Lung (tissue), 17 donors: ENCODE measurements at places on chromosomes 7 and 10. TPM values are rescaled to one million over a fixed set of nuclear protein-coding genes. Genes with fewer than 3 reads are reported as not detected.

ZNF425 gene
- 2.8 TPM for total RNA-seq

NKX1-2 gene
- total RNA-seq: not detected

LLCFC1 gene
- not detected for total RNA-seq

PNLIPRP3 gene
- not detected for total RNA-seq

BLVRA gene
- 92.2 TPM for total RNA-seq

TMEM72 gene
- 0.11 TPM for total RNA-seq

ADIRF gene
- 171 TPM for total RNA-seq

PLA2G12B gene
- 0.68 TPM for total RNA-seq

MCM10 gene
- total RNA-seq: 1.8 TPM

FAM131B gene
- 0.80 TPM for total RNA-seq

ANKRD26 gene
- 23.5 TPM for total RNA-seq

GRCh38 chr7:133958822-133959221, 168.3 kb upstream of the LRGUK start:
- no peak for DNase-seq

- peak; percentile 93 for DNase-seq
These were observed 177.6 kb downstream of the GNAI1 start for GRCh38 chr7:80312139-80312661.

DNA sequence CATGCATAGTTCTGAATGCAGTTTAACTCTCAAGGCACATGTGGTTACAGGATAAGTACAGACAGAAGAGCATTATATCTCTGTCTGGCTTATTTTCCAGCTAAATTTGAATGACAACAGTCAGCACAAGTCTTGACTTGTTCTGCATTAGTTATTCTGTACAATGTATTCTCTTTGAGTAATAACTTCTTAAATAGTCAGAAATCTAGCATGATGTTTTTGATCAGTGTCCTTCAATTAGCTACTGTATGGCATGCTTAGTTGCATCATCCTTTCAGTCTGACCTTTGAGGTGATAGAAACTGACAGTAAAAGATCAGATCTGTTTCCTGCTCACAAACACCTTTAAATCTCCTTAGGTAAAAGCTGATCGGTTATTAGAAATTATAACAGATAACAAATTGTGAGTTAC, 118.1 kb downstream of the ARL4A start:
- no peak for DNase-seq

GRCh38 chr7:14551310-14551709, 351.2 kb downstream of the DGKB start:
- no peak for DNase-seq

GRCh38 chr7:43044511-43044910, 67.9 kb upstream of the HECW1 start:
- no peak for DNase-seq

- DNase-seq: peak; percentile 24
These were observed 503.9 kb upstream of the IGFBP3 start for GRCh38 chr7:46424934-46425333.

GRCh38 chr7:107686816-107687387, 26.3 kb downstream of the SLC26A4 start:
- DNase-seq: no peak

DNA sequence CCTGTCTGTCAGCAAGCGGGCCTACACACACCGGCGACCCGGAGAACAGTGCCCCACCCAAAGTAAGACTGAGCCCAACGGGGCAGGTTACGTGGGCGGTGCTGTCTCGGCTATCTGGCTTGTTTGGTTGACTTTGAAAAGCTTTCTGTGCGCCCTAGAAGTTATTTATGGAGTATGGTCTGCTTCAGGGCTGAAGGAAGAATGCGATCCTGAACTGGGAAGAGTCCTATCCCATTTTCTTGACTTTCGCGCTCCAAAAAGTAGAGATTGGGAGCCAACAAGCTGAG, 1.5 kb downstream of the INA start:
- no peak for DNase-seq

DNA sequence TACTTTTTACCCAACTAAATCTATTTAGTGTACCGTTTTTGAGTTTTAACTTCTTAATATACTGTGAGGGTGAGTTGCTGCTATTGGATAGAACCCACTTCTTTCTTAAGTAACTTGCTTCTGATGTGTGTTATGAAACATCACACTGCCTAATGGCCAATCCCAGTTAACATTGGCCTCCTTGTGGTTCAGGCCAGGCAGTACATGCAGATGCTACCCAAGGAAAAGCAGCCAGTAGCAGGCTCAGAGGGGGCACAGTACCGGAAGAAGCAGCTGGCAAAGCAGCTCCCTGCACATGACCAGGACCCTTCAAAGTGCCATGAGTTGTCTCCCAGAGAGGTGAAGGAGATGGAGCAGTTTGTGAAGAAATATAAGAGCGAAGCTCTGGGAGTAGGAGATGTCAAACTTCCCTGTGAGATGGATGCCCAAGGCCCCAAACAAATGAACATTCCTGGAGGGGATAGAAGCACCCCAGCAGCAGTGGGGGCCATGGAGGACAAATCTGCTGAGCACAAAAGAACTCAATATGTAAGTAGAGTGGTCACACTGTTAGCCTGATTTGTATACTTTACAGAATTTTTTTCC, 39.7 kb downstream of the TES start:
- DNase-seq: peak; percentile 29

- peak; percentile 61 for DNase-seq
These were observed 818.6 kb downstream of the GRID1 start for GRCh38 chr10:85548034-85548433.

DNA sequence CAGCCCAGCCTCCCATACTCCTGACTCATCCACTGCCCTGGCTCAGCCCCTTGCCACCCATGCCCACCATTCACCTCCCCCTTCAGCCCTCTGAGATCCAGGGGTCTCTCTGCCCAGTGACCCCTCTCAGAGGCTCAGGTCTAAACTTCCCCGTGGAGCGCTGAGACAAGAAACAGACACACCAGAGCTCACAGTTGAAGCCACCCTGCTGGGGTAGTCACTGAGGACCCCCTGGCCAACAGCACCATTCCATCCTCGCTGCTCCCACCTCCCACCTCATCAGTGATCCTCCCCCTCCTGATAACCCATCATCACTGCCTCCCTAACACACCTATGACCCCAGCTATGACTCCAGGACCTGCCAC, 100.7 kb downstream of the GRID1 start:
- no peak for DNase-seq

GRCh38 chr10:100347568-100348195, 649 bp downstream of the SCD start:
- DNase-seq: peak; percentile 41

- DNase-seq: no peak
These were observed 13.5 kb downstream of the ECHDC3 start for GRCh38 chr10:11755512-11756263.

DNA sequence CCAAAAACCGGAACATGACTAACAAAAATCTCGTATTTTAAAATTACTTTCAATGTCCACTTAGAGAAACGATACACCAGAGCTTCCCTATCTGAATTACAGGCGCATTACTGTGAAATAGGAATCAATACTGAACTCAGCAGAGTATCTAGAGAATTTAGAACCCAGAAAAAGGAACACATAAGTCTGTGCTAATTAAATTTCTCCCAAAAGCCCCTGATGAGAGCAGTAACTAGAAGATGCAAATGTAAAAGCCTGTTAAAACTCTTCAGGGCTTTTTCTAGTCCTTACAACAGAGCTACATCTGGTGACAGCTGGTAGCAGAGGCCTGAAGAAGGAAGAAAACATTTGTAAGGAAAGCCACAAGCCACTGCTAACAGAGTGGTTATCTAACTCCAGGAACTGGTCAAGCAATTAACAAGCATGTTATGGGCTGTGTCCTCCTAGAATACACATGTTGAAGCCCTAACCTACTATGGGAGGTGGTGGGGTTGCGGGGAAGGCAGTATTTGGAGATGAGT, 24.2 kb downstream of the ITIH5 start:
- DNase-seq: no peak

- no peak for DNase-seq
These were observed 6.5 kb upstream of the WASL start for GRCh38 chr7:123755338-123755737.

GRCh38 chr10:119805702-119806230, 66.9 kb downstream of the MCMBP start:
- DNase-seq: no peak

DNA sequence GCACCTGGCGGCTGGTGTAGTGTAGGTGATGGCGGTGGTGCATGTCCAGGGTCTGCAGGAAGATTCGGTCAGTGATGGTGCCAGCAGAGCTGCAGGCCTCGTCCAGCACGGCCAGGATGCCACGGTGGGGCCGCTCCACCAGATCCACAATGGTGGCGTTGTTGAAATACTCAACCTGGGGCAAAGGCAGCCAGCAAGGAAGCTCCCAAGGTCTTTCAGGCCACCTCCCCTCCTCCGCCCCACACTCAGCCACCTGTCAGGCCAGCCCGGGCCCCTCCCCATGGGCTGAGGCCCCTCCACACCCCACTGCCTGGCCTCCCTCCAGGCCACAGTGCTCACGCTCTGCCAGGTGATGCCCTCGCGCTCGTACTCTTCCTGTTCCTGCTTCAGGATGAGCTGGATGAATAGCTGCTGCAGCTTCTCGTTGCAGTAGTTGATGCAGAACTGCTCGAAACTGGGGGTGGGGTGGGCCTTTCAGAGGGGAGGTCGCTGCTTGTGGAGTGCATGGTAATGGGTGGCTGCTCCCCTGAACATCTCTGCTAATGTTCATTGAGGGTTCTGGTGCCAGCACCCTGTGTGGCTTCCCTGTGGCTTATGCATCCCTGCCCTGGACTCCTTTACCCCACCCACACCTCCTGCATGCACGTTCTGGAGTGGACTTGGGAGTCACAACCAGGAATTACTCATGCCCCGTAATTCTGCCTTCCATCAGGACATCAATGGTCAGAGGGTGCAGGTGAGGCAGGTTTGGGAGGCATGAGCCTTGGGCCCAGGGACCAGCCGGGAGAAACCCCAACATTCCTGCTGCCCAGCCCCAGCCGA, 8.9 kb downstream of the MYO1G start:
- no peak for DNase-seq

DNA sequence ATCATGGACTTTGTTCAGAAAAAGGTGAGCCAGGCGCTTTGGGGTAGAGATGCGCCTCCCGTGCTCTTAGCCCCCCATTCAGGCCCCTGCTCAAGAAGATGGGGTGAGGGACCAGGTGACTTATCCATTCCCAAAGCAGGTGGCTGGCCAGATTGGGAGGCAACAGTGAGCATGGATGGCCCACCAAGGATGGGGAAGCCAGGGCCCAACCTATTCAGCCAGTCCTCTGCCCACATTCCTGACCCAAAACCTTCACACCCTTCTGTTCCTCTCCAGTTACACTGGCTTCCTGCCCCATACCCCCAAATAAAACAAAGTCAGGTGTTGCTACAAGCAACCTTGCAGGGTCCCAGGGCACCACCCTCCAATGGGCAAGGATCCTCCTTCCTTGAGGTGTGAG, 44.4 kb downstream of the TSPAN15 start:
- DNase-seq: peak; percentile 4

- DNase-seq: peak; percentile 9
These were observed 44.9 kb downstream of the TLL2 start for GRCh38 chr10:96468845-96469244.

GRCh38 chr10:19518632-19519031, 297.6 kb upstream of the PLXDC2 start:
- no peak for DNase-seq

DNA sequence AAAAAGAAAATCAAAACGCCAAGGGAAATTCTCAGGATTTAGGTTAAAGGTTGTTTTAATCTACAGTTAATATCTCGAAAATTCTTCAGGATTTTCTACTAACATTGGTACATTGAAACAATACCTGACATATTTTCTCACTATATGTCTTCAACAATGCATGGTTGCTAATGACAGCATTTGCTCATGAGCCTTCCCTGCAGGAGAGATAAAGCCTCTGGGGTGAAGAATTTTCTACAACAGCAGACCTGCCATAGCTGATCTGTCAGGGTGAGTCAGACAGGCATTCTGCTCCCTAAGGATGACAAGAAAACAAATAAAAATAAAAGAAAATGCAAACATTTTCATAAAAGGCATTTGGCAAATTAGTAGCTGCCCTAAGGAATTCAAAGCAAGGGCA, 11.7 kb upstream of the GPR37 start:
- DNase-seq: no peak

GRCh38 chr7:132464740-132465139, 111.5 kb downstream of the PLXNA4 start:
- no peak for DNase-seq

GRCh38 chr7:158312789-158313188, 274.8 kb downstream of the PTPRN2 start:
- DNase-seq: no peak

GRCh38 chr7:25031007-25031406, 51.0 kb upstream of the OSBPL3 start:
- DNase-seq: no peak

GRCh38 chr10:87092861-87093631, 1.6 kb downstream of the GLUD1 start:
- DNase-seq: peak; percentile 66

DNA sequence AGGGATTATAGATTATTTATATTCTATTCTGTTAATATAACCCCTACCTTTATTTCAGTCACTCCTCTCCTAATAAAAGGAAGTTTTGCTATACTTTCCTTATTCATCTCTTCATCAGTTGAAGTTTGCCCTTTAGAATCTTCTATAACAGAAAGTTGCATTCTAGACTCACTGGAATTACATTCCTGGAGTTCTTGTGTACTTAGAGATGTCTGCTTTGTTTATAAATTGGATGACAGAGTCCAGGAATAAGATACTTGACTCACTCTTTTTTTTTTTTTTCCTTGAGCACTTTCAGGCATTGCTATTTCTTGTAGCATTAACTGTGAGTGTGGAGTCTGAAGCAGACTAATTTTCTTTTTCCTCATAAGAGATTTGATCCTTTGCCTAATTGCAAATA, 640.8 kb downstream of the XPNPEP1 start:
- peak; percentile 5 for DNase-seq

DNA sequence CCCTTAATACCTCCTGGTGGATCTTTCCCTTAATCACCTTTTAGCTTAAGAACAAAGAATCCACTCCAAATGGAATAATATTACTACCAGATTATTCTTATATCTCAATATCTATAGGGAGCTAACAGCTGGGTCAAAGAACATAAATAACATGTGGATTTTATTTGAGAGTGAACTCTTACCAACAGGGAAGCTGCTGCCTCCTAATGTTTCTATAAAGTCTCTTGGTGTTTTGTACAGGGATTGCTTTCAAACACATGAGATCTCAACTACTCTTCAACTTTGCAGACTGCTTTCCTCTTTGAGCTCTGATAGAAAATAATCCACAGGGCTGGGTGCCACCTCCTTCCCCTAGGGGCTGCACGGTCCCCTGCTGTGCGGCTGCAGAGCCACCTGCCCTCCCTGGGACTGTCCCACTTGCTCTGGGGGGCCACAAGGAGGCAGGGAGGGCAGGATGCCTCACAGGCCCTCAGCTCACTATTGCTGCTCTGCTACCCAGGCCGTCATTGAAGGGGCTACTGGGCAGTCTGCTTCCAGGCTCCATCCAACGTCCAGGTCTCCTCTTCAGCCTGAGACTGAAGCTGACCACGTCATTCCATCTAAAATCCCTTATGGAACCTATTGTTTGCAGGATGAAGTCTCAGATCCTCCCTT, 191.2 kb downstream of the CXCL12 start:
- DNase-seq: no peak
